ENCODE measurements at places on chromosomes 4 and X.

GRCh38 chr4:179563741-179564140 lies 2121.5 kb upstream of the AGA start:
- no peak for DNase-seq

DNA sequence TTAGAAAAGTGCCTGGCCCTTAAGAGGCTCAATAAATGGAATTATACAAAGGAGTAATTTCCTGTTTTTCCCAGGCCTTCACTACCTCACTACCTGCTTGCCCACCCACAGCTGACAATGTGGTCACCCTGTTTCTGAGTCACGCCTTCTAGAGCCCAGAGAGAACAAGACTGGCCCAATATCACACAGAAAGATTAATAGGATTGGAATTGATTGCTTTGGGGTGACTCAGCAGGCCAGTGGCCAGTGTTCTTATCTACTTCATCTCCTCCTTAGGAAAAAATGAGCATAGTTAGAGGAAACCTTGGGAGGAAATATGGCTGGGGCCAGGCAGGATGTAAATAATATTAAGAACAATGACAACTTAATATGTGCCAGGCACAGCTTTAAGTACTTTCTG lies 4.5 kb upstream of the FGF16 start:
- no peak for DNase-seq

GRCh38 chr4:45346816-45347435 lies 620.6 kb upstream of the GNPDA2 start:
- DNase-seq: no peak

DNA sequence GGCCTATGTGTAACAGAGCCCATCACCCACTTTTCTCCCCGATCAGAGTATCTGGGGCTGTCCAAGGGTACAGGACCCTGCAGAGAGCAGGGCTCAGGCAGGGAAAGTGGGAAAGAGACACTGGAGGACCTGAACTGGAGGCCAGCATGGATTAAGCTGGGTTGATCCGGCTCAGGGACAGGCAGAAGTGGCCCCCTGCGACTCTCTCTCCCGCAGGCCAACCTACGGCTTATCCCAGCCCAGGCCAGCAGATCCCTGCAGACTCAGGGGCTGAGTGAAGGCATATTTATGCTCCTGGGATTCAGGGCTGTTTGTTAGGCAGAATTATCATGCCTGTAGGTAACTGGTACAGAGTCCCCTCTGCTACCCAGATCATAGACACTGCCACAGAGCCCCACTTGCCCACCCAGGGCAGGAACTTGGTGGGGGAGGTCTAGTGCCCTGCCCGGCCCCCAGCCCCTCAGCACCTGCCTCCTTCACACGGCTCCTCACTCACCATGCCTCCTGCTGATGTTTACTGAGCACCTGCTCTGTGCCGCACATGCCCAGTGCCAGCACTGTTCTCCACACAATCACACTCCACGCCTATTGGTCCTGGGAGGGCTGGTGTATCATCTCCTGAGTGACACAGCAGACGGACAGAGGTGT lies 87.3 kb downstream of the ADRA2C start:
- no peak for DNase-seq

DNA sequence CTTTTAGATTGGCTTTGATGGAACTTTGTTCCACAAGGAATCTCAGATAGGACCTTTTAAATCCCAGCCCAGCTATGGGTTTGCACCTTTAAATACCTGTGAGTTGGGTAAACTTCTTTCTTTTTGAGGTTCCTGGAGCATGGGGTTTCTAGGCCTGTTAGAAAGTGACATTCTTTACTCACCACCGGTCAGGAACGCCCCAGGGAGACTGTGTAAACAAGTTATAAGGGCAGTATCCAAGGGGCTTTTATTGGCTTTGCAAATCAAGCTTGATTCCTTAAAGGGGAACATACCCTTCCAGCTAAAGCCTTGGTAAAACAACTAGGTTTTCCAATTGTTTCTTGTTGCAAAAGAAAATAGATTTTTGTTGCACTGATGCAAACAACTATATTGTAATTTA lies 93.4 kb downstream of the TENT5D start:
- DNase-seq: no peak

GRCh38 chr4:141543706-141544105 lies 92.7 kb upstream of the IL15 start:
- DNase-seq: no peak

- peak; percentile 0 for DNase-seq
Measured at GRCh38 chrX:116596010-116596409, 133.2 kb upstream of the CT83 start.

DNA sequence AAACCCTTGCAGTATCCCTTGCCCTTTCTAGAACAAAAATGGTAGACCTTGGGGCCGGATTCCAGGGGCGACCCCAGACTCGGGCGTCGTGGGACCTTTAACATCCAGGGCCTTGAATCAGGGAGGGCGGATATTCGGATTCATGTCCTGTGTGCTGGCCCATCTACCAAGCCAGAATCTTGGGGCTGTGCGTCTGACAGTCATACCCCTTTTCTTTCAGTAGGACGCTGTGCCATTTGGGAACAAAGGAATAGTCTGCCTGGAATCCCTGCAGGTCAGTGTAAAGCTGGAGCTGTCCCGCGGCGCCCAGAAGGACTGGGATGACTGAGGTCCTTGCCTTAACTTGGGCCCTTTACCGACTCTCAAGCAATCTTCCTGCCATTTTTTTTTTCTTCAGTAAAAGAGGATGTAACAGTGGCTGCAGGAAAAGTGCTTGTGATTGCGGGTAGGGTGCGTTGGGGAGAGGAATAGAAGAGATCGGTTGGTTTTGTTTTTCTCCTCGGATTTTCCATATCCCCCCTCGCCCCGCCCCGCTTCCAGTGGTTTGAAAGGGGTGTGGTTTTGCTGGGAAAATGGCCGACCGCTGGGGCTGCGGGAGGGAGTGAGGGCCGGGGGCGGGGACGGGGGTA lies 518 bp downstream of the ARMCX1 start:
- no peak for DNase-seq

- DNase-seq: no peak
Measured at GRCh38 chr4:123606946-123607542, 210.4 kb downstream of the SPRY1 start.

- no peak for DNase-seq
Measured at GRCh38 chr4:31645236-31645635, 925.1 kb downstream of the PCDH7 start.

- no peak for DNase-seq
Measured at GRCh38 chrX:18649498-18649951, 22.4 kb downstream of the RS1 start.

DNA sequence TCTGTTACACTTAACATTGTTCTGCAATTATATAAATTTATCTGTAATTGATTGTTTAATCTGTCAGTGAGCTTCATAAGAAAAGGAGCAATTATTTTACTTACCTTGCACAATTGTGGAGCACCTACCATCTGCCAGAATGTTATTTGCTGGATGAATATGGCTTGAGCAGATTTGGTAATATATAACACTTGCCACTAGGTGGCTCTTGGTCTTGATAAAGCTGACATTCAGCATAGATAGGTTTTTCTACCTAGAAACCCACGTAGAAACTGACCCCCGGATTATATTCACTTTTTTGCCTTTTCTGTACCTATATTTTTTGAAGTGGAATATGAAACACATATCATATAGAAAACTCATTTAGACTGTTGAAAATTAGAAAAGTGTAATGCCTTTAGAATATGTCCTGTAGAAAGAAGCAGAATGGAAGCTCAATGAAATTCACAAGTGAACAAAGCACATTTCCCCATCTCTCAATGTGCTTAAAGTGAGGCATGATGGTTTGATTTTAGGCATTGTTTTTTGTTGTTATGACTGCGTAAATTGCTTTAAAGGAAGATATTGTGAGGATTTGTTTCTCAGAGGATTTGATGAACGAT lies 9.5 kb downstream of the RBPJ start:
- DNase-seq: peak; percentile 66

DNA sequence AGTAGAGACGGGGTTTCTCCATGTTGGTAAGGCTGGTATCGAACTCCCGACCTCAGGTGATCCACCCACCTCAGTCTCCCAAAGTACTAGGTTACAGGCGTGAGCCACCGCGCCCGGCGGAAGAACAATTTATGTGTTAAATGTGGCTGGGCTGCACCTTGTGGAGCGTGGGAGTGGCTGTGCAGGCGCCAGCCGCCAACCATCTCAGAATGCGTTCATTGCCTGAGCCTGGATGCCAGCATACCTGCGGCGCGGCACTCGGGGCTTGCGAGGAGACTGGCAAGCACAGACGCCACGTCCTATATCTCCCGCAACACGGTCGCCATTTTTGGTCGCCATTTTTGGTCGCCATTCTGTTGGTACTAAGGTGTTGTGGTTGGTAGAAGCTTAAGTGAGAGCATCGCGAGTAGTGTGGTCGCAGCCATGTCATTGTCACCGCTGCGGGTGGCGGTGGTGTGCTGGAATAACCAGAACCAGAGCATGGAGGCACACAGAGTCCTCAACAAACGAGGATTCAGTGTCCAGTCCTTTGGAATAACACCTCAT lies 193.6 kb upstream of the HTR2C start:
- DNase-seq: no peak

All from hematopoietic multipotent progenitor cell (in vitro differentiated cells).